ENCODE measurements at places on chromosomes 13 and 19.

- no peak for DNase-seq
Observed at GRCh38 chr19:31512181-31512970, 163.1 kb upstream of the TSHZ3 start.

DNA sequence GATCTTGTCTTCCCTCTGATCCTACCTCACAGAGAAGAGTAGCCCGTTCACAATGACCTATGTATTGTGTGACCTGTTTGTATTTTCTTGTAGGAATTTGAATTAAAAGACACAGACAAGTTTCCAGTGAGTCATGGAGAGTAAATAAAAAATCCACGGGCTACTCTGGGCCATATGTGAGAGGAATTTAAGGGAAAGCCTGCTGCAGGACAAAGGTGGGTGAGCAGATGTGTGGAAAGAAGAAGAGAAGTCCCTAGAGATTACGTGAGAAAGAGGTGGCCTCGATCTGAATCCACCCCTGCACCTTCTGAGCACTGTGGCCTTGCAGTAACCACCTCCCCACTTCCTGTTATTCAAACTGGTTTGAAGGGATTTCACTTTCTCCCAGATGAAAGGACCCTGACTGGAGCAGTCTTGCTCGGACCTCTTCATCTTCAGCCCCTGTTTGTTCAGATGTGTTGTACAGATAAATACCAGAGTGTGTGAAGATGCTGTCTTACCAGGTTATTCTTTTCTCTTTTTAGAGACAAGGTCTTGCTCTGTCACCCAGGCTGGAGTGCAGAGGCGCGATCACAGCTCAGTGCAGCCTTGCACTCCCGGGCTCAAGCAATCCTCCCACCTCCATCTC lies 205.4 kb downstream of the PDS5B start:
- DNase-seq = no peak

- no peak for DNase-seq
Observed at GRCh38 chr19:2434721-2435265, 7.4 kb upstream of the TIMM13 start.

GRCh38 chr19:3573162-3573857 lies 566 bp downstream of the HMG20B start:
- no peak for DNase-seq

GRCh38 chr19:15680478-15681322 lies 7.8 kb downstream of the CYP4F12 start:
- no peak for DNase-seq

DNA sequence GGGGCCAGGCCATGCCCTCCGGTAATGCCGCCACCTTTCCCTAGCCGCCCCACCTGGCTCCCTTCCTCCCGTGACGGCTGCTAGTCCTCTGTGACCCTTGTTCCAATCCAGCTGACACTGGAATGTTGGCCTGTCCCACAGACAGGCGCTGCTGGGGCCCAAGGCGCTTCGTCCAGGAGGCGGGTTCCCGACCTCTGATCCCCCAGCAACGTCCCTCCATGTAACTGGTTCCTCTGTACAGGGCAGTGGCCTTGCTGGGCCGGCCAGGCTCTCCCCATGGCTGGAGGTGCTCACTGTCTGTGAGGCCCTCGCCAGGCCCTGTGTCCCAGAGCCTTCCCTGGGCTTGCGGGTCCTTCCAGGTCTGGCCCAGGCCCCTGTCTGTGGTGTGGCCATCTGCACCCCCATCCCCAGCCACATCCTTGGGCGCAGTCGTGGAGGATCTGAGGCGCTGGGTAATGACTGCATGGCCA lies 6.8 kb upstream of the GRIN3B start:
- DNase-seq = no peak

Data from effector memory CD4-positive, alpha-beta T cell (primary cell).